Esophagus squamous epithelium (tissue), 5 donors: ENCODE measurements at places on chromosomes 5 and 9.

- DNase-seq: no peak
Measured at GRCh38 chr5:43312076-43312661, 1.0 kb downstream of the HMGCS1 start.

GRCh38 chr9:133994353-133995011 is 2.4 kb upstream of the VAV2 start:
- no peak for DNase-seq

DNA sequence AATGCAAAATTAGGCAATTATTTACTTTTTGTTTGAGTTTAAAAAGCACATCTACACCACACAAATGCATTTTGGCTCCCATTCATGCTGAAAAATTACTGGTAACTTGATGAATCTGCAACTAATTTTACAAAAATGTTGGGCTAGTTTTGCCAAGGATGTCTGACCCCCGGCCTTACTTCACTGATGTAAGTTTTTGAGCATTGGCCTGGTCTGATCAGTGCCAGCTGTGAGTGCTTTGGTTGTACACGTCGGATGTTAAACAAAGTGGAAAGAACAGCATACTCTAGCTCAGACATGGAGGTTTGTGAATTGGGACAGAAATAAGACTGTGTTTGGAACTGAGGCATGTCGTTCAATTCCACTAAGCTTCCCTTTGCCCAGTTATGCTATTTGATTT is 1044.2 kb downstream of the TLE4 start:
- no peak for DNase-seq

DNA sequence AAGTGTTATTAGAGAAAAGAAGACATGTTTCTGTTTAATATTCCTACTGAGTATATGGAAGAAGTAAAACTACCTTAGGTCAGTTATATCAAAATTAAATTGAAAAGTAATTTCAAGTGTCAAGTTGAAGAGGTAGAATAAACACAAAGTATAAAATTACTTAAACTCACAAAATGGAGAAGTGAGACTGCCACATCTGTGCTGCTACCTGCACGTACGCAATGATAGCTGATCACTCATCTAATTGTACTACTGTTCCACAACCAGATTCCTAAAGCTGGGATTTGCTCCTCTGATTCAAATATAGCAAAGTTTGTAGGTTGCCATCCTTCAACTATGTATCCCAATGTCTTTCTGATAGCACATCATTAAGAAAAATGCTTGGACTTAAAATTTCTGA is 24.8 kb downstream of the EQTN start:
- no peak for DNase-seq

DNA sequence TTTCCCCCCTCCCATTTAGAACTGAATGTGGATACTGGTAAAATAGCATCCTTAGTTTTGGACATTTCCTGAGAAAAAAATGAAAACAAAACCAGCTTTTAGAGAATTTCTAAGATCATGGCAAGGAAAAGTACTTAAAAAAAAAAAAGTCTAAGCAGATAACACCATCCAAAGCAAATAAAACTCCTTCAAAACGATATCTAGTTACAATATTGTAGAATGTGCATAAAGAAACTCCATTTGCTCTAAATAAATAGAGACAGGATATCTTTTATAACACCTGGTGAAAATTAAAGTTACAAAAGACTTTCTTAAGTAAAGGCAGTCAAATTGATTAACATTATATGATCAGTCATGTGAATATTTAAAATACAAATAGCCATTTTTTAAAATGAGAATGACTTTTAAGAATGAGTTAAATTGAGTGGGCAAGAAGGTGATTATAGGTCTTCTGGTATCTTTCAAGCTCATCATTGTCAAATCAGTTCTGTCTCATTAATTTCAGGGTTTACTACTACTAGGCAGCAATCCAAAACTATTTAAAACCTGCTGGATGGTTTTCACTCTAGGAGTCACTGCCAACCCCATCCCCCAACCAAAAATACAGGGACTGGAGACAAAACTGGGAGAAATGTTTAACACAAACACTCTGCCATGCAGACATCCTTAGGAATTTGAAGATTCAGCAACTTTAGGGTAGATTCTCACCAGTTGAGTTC is 382.6 kb downstream of the ADGRV1 start:
- no peak for DNase-seq

- no peak for DNase-seq
Measured at GRCh38 chr9:105712297-105712696, 18.0 kb downstream of the TMEM38B start.

DNA sequence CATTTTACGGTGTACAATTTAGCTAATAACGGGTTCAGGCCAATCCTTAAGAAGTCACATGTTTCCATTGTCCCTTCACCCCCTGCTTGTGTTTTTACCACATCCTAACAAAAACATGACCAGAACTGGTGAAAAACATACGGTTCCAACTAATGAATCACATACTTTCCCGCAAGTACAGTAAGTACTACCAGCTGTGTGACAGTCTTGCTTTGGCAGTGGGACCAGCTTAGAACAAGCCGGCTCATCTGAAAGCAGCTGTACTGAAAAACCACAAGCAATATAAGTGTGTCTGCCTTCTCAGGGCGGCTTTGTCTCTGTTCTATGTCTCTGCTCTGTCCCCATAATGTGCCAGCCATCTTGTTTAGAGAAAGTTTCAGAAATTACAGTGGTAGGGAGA is 242.5 kb downstream of the BNC2 start:
- no peak for DNase-seq

GRCh38 chr5:98714710-98715288 is 58.7 kb upstream of the RGMB start:
- no peak for DNase-seq

- DNase-seq: no peak
Measured at GRCh38 chr5:133029416-133029815, 3.1 kb upstream of the ZCCHC10 start.

- no peak for DNase-seq
Measured at GRCh38 chr9:5587024-5587423, 41.9 kb upstream of the RIC1 start.

- DNase-seq: no peak
Measured at GRCh38 chr5:180866985-180867384, 5.9 kb upstream of the ZFP62 start.

- DNase-seq: no peak
Measured at GRCh38 chr9:120928015-120928482, 1.5 kb upstream of the TRAF1 start.

- no peak for DNase-seq
Measured at GRCh38 chr9:137275203-137275587, 2.3 kb upstream of the TOR4A start.

DNA sequence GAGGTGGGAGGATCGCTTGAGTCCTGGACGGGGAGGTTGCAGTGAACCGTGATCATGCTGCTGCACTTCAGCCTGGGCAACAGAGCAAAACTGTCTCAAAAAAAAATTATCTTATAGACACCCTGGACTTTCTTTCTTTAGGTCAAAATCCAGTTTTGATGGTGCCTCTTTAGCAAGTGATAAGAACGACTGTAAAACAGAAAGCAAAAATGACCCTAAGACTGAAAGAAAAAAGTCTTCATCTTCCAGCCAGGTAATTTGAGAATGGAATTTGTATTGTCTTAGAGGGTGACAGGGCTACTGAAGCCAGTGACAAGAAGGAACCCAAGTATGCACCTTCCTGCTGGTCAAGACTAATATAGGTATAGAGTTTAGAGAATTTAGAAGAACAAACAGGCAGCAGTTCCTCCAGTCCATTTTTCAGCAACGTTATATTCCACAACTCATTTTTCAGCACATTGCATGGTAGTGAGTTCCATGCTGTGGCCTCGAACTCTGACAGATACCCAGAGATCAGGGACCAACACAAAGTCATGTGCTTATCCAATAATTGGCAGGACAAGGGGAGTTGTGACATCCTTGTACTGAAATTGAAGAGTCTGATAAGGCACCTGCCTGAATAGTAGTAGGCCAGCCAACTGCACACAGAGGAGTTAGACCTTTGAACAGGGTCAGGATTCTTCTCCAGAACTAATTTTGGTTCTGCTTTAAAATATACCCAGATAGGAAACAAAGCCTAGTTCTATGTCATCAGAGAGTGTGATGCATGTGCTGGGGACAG is 46.5 kb downstream of the GRAMD2B start:
- no peak for DNase-seq
